ENCODE measurements at places on chromosomes 2 and 18.

DNA sequence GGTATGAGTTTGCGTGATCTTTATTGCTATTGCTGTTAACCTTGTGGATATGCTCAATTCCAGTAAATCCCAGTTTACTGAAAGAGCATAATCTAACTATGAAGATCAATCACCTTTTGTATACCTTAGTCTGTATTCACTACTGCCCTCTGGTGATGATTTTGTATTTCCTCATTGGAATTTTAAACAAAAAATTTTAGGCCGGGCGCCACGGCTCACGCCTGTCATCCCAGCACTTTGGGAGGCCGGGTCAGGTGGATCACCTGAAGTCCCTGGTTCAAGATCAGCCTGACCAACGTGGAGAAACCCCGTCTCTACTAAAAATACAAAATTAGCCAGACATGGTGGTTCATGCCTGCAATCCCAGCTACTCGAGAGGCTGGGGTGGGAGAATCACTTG, 5.1 kb downstream of the COMMD1 start:
- DNase-seq: no peak

- DNase-seq: no peak
These were observed 533.3 kb downstream of the CNTNAP5 start for GRCh38 chr2:124558277-124558905.

- DNase-seq: no peak
These were observed 517.7 kb downstream of the METTL4 start for GRCh38 chr18:2053490-2054089.

DNA sequence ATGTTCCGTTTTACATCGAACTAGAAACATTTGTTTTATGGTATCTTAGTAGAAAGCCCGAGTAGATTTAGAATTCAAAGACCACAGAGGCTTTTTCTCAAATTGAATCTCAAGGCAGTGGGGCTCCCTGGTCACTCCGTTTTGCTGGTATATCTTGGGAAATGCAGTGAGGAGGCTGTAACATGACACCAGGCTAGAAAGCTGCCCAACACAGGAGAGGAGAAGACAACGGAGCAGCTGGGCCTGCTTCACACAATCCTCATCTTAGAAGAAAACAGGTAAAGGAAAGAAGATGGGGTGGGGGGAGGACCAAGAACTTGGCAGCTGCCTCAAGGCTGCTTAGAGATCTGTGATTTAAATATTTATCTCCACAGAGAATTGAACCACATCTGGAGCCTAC, 38.3 kb upstream of the EPB41L3 start:
- no peak for DNase-seq

GRCh38 chr2:82524826-82525225, 1934.3 kb downstream of the SUCLG1 start:
- DNase-seq: no peak

DNA sequence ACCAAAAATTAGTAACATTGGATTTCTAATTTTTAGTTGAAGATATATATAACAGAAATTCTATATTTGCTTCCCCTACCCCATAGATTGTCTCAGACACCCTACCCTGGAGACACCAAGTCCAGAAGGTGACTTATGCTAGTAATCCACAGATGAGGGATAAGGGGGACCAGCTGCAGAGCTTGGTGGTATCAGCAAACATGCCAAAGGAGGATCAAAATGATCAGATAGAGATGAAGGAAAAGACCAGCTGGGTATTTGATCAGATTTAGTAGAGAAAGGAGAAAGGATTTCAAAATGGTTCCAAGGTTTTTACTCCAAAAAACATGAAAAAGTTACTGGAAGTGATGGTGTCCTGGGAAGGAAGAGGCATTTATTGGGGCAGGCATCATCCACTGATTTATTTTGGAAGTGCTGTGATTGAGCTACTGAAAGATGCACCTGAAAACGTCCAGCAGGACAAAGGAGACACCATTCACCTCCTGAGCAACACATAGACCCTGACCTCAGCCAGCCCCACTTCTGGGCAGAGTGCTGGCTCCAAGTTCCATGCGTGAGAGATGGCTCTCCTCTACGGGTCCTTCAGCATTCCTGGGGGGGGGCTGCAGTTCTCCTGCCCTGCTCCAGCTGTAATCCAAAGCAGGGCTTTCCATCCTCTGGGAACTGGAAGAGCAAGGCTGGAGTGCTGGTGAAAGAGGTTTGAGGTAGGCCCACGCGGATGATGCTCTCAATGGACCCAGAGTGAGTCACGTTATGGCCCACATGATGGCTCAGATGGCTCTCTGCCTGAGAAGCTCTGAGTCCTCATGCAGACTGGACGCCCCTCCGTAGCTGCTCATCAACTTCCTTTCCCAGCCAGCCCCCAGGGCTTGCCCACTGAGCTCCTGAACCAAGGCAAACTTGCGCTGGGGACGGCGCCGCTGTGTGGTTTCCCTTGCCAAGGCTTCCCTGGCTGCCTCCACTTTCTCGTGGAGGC, 3.7 kb upstream of the LRRFIP1 start:
- DNase-seq: no peak

DNA sequence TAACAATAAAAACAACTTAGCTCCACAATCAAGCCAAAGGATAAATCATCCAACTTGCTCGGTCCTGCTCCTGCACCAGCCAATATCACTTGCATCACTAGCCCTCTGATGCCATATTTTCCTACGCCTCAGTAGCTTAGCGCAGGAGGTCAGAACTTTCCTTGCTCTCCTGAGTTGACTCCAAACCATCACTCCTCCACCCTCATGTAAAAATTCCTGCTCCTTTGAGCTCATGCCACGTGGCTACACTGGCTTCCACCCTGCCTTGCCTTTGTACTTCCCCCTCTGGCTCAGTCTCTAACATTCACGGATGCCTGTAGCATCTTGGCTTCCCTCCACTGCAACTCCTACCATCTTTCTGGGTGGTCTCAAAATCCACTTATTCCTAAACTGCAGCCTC, 25.2 kb downstream of the AAK1 start:
- DNase-seq: no peak

DNA sequence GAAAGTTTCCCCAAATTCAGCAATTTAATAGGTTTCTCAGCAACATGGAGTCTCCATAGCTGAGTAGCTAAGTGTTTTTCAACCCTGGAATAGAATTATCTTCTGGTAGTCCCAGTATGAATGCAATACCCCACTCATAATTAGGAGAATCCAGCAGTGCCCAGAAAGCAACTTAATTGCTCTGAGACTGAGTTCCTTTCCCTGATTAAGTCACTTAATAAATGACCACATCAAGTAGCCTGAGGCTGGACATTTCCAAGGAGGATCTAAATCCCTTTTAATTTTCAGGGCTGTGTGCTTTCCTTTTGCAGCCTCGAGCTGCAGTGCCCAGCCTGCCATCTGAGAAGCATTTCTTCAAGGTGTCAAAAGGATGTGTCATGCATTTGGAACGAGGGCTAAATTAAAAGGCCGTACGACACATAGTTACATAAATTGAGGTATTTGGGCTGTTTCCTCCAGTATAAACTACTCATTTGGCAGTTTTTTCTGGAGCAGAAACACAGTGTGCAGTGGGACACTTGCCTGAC, 17.7 kb upstream of the SIX2 start:
- no peak for DNase-seq

GRCh38 chr18:8745355-8746014, 40.1 kb downstream of the MTCL1 start:
- DNase-seq: no peak

- no peak for DNase-seq
These were observed 62.1 kb downstream of the EMILIN2 start for GRCh38 chr18:2908946-2909335.

DNA sequence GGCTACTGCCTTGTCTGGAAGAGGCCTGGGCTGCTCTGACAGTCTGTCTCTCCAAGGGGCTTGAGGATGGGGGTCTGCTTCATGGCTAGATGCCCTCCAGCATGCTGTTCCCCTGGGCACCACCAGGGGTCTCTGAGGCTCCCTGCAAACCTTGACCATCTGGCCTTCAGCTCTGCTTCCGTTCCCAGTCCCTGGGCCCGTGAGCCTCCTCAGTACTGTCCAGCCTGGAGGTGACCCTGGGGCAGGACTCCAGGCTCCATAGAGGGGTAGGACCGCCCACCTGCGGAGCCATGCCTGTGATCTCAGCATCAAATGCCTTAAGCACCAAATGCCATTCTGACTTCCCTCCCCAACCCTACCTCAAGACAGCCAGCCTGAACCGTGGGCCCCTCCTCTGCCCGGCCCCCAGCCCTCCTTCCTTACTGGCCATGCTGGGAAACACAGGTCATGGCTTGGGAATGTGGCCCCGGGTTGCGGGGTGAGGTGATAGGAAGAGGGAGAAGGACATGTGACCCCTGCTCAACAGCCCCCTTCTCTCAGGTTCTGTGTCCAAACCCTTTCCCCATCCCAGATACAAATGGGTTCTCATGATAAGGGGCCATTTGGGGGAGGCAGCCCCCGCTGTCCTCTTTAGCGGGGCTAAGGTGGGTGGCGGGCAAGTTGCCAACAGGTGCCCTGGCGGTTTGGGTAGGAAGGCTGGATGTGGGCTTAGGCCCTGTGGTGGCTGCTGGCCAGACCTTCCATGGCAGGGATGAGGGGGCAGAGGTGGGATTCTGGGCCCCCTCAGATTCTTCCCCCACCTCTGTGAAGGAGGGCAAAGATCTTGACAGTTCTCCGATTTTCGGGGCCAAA, 25.0 kb downstream of the SPEG start:
- no peak for DNase-seq

GRCh38 chr2:121387591-121388325, 102.8 kb upstream of the TFCP2L1 start:
- DNase-seq: no peak

GRCh38 chr2:235051436-235052260, 99.8 kb downstream of the SH3BP4 start:
- DNase-seq: no peak

DNA sequence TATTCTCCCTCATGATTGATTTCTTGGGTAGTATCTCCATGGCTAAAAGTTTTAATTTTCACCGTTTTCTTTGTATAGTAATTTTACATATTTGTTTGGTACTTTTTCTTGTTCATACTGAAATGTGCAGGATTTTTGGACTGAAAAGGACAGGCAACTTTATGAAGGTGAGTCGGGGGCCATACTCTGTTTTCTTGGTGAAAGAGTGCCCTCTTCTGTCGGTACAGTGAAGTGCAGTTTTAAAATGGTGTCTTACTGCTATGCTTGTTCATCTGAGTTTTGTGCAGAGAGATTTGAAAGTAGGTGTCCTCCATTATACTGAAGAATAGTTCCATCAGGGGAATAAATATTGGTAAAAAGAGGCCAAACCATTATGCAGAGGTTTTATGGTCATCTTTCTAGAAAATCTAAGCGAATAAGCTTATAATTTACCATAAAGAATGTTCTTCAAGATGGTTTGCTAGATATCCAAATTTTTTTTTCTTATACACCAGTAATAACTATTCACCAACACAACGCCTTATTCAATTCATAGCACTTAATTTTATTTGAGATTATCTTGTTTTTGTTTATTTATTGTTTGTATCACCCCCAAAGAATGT, 8.7 kb upstream of the SERPINB13 start:
- no peak for DNase-seq

DNA sequence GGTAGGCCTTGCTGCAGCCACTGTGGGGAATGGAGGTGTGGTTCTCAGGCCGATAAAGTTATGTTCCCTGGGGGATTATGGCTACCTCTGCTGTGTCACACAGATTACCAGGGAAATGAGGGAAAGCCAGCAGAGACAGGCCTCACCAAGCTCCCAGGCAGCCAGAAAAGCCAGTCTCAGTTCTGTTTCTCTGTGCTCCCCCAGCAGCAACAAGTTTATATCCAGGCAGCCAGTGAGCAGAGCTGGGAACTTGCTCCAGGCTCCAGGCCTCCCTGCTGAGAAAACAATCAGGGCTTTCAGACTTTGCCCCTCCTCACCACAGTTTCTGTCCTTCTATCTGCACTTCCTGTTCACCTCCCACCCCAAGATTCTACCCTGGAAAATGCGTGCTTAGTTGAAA, 596.6 kb upstream of the GYPC start:
- DNase-seq: no peak

DNA sequence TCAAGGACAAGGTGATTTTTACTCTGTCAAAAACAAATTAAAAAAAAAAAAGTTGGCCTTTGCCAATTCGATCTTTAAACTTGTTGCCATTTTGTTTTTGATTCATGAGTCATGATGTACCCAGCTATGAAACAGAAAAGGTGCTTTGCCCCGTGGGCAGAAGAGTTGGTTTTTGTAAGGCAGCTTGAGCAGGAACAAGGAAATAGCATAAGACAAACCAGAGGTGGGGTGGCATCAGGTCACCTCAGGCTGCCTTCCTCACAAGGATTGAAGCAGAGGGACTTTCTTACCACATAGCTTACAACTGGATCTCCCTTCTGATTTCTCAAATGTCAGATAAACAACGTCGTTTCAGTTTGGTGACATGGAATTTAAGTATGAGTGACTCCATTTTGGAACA, 123.8 kb downstream of the ARL4C start:
- no peak for DNase-seq

DNA sequence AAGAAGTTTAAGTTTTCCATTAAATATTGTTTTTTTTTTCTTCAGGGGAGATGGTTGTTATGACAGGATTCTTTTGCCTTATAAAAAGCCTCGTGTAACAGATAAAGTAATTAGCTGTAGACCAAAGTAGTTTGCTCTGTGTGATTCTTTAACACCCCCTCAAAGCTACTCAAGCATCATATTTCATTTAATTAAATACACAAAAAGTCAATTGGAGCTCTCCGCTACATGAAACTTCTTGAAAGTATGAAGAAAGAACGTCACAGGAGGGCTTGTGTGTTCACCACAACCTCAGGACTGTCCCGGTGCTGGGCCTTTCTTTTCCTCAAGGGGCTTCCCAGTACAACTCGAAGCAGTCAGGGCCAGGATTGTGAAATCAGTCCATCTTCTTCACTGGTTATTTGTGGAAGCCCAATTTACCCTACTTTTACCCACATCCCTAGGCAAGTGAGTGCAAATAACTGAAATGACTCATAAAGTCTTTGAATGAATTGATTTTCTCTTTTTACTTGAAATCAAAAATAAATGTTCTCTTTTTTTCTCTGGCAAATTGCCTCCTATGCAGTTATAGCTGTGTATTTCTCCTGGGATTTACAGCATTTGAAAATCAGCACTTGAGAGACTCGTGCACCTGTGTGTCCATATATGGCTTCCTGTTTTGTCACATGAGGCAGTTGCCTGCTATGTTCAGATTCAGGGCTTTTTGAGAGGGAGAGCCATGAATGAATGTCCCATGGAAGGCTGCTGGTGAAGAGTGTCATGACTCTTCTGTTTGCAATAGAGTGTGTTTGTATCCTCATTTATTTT, 48.6 kb downstream of the LINC00305 start:
- DNase-seq: no peak

DNA sequence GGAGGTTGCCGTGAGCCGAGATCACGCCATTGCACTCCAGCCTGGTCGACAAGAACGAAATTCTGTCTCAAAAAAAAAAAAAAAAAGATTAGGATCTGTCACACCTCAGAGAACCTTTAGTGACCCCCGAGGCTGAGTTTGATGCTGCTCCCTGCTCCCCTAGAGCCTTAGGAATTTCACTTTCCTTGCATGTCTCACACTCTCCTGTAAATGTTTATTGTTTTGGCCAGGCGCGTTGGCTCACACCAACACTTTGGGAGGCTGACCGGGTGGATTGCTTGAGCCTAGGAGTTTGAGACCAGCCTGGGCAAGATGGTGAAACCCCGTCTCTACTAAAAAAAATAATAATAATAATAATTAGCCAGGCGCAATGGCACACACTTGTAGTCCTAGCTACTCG, 31.5 kb downstream of the SRSF7 start:
- no peak for DNase-seq
